ENCODE measurements at places on chromosomes 4 and X.

DNA sequence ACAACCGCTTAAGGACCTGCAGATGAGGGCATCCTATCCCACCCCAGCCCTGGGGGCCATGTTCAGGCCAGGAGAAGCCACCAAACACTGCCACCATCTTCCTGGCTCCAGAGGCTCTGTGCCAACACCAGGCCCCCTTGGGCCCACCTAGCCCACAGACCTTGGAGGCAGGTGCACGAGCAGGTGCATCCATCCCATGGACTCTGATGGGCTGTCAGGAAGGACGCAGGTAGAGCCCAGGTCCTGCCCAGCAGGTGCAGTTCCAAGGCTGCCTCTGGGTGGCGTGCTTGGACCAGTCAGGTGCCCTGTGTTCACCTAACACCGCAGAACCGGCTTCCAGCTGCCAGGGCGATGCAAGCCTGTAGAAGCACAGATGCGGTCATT lies 22.8 kb upstream of the PDE6B start:
- no peak for DNase-seq

DNA sequence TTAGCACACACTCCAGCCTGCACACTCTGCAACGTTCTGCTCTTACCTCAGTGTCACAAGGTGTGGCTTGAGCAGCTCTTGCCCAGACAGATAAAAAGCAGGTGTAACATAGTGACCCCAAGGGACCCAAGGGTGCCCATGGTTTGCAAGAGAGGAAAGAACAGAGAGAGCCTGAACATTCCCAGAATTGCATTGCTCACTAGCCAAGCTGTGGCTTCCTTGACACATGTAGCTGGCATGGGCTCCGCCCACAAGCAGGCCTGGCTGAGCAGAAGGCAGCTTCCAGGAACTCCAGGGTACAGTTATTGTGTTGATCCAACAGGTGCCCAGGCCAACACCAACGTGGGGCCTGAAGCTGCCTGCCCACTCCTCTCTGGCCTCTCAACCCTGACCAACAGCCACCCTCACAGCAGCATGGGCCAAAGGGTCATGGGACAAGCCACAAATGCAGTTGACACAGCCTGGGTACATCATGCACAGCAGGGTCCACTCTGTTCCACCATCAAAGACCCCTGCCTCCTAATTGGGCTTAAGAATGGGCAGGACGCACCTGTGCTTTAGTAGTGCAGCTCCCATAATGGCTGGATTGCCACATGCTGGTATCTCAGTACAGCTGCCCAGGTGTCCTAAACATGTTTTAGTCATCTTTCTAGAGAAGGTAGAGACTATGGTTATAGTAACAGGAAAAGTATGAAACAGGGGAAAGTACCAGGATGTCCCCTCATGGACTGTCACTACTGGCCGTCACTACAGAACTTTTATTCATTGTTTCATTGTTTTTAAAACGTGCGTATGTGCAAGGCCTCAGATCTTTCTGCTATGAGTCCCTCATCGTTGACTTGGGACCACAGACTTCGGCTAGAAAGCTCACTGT lies 73.7 kb upstream of the ACSL1 start:
- no peak for DNase-seq

DNA sequence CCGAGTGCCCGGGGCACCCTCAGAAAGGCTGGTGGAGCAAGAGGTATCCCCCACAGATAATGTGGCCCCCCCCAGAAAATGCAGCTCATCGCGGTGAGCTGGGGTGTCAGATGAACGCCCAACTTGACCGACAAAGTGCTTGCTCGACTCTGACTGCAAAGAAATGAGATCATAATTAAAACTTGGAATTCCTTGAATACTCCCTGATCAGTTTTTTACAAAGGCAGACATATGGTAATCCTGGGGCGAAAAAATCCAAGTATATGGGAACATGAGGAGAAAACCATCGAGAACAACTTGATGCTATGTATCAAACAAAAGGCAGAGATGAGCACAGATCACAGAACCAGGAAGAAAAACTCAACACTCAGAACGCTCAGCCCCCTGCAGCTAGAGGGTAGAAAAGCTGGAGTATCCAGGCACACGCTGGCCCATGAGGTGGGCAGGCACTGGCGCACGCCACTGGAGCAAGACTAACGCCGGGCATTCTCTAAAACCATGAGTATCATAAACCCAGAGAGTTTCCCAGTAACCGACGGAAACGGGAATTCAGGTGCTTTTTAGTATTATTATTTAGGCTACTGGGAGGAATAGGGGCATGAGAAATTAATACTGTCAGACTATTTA lies 127.3 kb downstream of the AFAP1 start:
- DNase-seq: no peak

- no peak for DNase-seq
Measured at GRCh38 chr4:110198049-110198434, 373 bp downstream of the ELOVL6 start.

- DNase-seq: no peak
Measured at GRCh38 chr4:40395908-40396793, 61.0 kb downstream of the CHRNA9 start.

DNA sequence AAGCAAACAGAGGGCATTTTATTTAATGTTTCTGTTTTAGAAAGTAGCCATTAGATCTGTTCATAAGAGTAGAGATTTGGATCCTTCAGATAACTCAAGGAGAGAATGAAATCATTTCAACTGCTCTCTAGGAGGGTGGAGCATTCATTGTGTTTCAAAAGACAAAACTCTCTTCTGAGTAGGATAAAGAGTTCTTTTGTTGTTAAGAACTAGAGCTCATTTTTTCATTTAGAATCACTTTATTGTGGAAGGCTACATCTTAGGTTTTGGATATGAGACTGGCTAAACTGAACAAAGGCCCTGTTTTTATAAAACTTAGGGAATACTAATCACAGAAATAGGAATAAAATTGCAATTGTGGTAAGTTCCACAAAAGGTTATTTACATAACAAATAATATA lies 193.9 kb upstream of the PCDH10 start:
- DNase-seq: no peak

- DNase-seq: no peak
Measured at GRCh38 chr4:54779476-54780148, 121.9 kb downstream of the KIT start.
